ENCODE measurements at places on chromosomes 7 and 10. TPM values are rescaled to one million over a fixed set of nuclear protein-coding genes. Genes with fewer than 3 reads are reported as not detected.

HOXA1 gene
- total RNA-seq, result not detected

CH25H gene
- 4.6 TPM for total RNA-seq

ZPBP gene
- total RNA-seq, result not detected

PPP1R17 gene
- not detected for total RNA-seq

All from upper lobe of left lung (tissue), 6 donors.